ENCODE measurements at places on chromosomes 6 and 20.

DNA sequence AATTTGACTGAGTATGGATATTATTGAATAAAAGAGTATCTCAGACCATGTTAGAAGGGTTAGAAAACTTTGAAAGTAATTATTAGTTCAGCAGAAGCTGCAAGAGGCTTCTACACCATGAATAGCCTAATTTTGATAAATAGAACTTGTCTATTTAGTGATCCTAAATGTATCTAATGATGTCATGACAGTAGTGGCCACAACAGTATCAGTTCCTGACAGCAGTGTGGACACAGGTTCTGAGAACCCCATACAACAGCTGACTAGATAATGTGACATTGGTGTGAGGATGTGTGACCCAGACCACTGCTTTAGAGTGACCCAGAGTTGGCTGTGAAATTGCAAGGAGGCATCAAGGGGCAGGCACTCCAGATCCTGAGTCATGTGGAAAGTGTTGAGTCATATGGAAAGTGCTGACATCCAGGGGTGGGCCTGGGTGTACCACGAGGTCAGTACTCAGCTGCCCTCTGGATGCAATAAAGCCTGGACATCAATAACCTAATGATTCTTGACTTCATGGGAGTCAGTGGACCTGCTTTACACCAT is 754.7 kb downstream of the DHX35 start:
- DNase-seq = no peak

- no peak for DNase-seq
Observed at GRCh38 chr6:13025893-13026499, 302.3 kb downstream of the TBC1D7 start.

GRCh38 chr20:48761023-48761785 is 66.6 kb downstream of the PREX1 start:
- no peak for DNase-seq

DNA sequence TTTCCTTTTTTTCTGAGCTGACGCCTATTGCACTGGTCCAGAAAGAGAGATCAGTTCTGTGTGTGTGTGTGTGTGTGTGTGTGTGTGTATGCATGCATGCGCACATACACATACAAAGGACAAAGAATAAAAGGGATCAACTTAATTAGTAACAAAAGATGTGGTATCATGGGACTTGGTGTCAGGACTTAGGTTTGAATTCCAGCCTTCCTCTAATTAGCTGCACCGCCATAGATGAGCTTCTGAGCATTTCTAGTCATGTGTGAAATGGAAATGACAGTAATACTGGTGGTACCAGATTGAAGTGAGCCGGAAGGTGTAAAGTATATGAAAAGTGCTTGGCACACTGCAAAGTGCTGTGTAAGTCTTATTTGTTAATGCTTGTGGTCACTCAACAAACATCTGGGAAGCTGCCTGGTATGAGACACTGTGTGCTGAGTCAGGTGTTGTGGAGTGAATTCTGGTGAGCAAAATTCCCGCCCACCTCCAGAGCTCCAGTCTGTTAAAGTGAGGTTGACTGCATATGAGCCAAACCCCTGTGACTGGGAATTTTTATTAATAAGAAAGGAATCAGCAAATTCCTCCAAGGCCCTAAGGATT is 12.4 kb downstream of the DAAM2 start:
- no peak for DNase-seq

GRCh38 chr20:16583474-16583873 is 10.2 kb upstream of the KIF16B start:
- no peak for DNase-seq

DNA sequence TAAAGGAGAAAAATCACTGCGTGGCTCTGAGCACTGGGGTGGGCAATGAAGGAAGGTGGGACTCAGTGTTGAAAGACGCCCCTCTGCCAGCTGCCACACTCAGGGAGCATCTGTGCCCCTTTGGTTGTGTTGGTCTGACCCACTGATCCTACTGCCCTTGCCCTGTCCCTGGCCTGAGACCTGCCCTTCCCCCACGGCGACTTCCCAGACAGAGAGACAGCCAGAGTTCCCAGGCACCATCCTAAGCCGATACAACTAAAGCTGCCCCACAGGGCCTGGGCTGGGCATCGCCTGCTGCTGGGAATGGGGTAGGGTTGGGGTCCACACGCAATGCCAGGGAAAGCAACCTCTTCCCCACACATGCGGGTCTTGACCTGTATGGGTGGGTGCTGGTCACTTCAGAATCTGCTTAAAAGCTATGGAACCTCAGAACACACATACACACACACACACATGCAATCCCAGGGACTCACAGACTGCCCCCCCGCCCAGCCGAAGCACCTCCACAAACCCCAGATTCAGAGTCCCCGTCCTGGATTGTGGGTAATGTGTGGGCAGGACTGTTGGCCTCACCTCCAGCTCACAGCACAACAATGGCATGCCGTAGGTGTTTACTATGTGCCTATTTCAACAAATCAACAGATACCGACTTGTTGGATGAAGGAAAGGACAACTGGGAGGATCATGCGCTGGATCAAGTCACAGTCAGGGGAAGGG is 10.9 kb upstream of the SPDEF start:
- DNase-seq = no peak

GRCh38 chr6:28900577-28901256 is 23.1 kb downstream of the TRIM27 start:
- DNase-seq = no peak

DNA sequence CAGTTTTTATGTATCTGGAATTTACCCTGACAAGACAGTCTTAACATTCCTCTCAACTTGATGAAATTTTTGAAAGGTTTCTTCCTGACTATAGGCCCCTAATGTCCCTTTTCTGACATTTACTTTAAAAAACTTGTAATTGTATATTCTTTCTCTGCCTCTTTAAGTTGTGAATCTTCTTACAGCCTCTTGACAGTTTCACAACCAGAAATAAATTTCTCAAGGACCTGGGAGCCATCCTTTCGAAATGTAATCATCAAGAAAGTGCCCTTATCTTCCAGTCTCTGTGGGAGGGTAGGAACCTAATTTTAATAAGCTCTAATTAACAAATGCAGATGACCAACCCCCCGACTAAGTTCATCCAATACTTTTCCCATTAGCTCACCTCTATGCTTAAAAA is 403.6 kb upstream of the GJE1 start:
- no peak for DNase-seq

- DNase-seq = no peak
Observed at GRCh38 chr6:73728548-73729205, 32.7 kb downstream of the CD109 start.

- DNase-seq = no peak
Observed at GRCh38 chr20:24627291-24627690, 157.9 kb downstream of the SYNDIG1 start.

DNA sequence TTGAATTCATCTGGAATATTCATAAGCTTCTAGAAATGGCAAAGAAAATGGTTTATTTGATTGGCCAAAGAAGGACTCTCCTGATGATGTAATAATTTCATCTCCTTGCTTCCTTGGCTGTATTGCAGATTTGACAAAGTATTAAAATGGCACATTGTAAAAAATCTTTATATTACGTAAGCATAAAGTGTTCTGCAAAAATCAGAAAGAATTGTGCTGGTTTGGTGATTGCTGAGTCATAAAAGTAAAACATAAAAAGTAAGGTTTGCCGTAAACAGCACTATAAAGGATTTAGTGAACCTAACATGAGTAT is 255.9 kb upstream of the RREB1 start:
- DNase-seq = no peak

Data from dermis blood vessel endothelial cell (primary cell).